HepG2 (cell line): ENCODE measurements at places on chromosomes 7 and 10. TPM values are rescaled to one million over a fixed set of nuclear protein-coding genes. Genes with fewer than 3 reads are reported as not detected.
A peak's percentile ranks its signal among the peaks of the same experiment; 100 is the strongest.

Gene SPDYE2B
- total RNA-seq = not detected in 2 replicates

GRCh38 chr10:132925071-132925561 is 17.3 kb downstream of the CFAP46 start:
- no peak for DNase-seq
- H3K27me3 ChIP-seq = peaks cover 11% of the 10 kb centered on the region
- no peak overlapping the region for H3K4me3 ChIP-seq

- H3K4me3 ChIP-seq = no peak overlapping the region
- no peaks in the 10 kb centered on the region for H3K4me1 ChIP-seq
- H3K27me3 ChIP-seq = 0 out of 2 replicates have a peak, but pooled peaks cover 1% of the 10 kb centered on the region
- no peaks in the 10 kb centered on the region for H3K36me3 ChIP-seq
- no peak overlapping the region for H3K27ac ChIP-seq
These were observed 220.5 kb downstream of the PTPRN2 start for GRCh38 chr7:158366916-158367633.

Gene PTPRN2
- total RNA-seq = 1.7 and 2.5 TPM in 2 replicates

Gene ITPRID1
- total RNA-seq = not detected in 2 replicates

Gene OAT
- 96.7 and 152 TPM in 2 replicates for total RNA-seq

Gene AGBL3
- 5.5 and 7.2 TPM in 2 replicates for total RNA-seq

Gene AKR1D1
- total RNA-seq = 37.0 and 59.5 TPM in 2 replicates

DNA sequence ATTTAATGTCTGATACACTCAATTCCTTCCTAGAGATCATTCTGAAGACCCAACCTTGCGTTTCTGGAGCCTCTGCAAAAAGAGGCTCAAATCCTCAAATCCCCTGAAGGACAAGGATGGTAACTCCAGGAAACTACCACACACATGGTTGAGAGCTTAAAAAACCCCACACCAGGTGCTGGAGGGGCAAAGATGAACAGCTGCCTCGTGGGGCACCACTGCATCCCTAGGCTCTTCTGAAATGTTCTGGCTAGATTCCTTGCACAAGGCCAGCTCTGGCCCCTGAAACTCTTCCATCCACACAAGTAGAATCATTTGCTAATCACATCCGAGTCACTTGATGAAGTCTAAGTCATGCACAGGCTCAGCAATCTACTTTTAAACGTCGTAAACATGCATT is 286.6 kb downstream of the ELMO1 start:
- H3K36me3 ChIP-seq = no peaks in the 10 kb centered on the region
- no peak overlapping the region for H3K4me3 ChIP-seq
- H3K27ac ChIP-seq = no peak overlapping the region
- H3K4me1 ChIP-seq = no peaks in the 10 kb centered on the region
- H3K27me3 ChIP-seq = no peaks in the 10 kb centered on the region

GRCh38 chr7:36764929-36765328 is 40.6 kb upstream of the AOAH start:
- no peak overlapping the region for H3K27ac ChIP-seq
- H3K36me3 ChIP-seq = no peaks in the 10 kb centered on the region
- H3K4me3 ChIP-seq = no peak overlapping the region
- H3K27me3 ChIP-seq = no peaks in the 10 kb centered on the region
- peaks cover 22% of the 10 kb centered on the region for H3K4me1 ChIP-seq

- H3K36me3 ChIP-seq = no peaks in the 10 kb centered on the region
- no peak for DNase-seq
- no peak overlapping the region for H3K27ac ChIP-seq
- H3K4me1 ChIP-seq = no peaks in the 10 kb centered on the region
- peaks cover 2% of the 10 kb centered on the region for H3K27me3 ChIP-seq
- no peak overlapping the region for H3K4me3 ChIP-seq
These were observed 41.6 kb upstream of the COL13A1 start for GRCh38 chr10:69760072-69760471.

DNA sequence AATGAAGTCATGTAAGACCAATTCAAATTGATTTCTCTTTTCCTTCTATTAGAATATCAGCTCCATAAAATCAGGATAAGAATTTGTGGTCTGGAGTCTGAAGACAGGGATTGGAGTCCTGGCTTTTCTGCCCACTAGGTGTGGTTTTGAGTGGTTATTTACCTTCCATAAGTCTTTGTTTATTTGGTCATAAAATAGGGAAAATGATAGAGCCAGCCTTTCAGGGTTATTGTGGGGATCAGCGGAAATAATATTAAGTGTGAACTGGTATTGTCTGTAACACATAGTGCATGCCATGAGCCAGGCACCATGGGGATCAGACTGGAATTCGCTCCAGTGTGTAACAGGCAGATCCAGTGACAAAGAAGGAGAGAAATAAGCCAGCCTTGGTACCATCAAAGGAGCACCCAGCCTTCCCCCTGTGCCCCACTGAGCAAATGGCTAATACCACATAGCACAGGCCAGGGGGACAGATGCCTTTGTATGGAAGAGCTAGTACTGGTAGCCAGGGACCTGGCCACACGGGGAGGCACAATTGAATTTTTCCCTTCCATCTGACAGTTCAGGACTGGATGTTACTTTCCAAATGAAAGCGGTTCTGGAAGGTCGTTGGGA is 509.7 kb upstream of the PODXL start:
- no peaks in the 10 kb centered on the region for H3K4me1 ChIP-seq
- no peaks in the 10 kb centered on the region for H3K27me3 ChIP-seq
- H3K36me3 ChIP-seq = no peaks in the 10 kb centered on the region
- no peak overlapping the region for H3K27ac ChIP-seq
- no peak for DNase-seq

- DNase-seq = no peak
- no peak overlapping the region for H3K4me3 ChIP-seq
- H3K36me3 ChIP-seq = peaks cover 70% of the 10 kb centered on the region
- H3K27ac ChIP-seq = no peak overlapping the region
- H3K4me1 ChIP-seq = no peaks in the 10 kb centered on the region
These were observed 30.3 kb downstream of the GBX1 start for GRCh38 chr7:151137076-151137675.

- H3K27ac ChIP-seq = no peak overlapping the region
- H3K4me3 ChIP-seq = no peak overlapping the region
- H3K36me3 ChIP-seq = peaks cover 28% of the 10 kb centered on the region
- no peaks in the 10 kb centered on the region for H3K27me3 ChIP-seq
- no peak for DNase-seq
- no peaks in the 10 kb centered on the region for H3K4me1 ChIP-seq
These were observed 127.2 kb downstream of the DLG5 start for GRCh38 chr10:77799352-77799751.

Gene PLAU
- 4.8 and 11.2 TPM in 2 replicates for total RNA-seq

Gene SFTPA1
- total RNA-seq = not detected in 2 replicates

Gene OR6B1
- not detected in 2 replicates for total RNA-seq

Gene IL15RA
- total RNA-seq = 0.53 and 0.66 TPM in 2 replicates

DNA sequence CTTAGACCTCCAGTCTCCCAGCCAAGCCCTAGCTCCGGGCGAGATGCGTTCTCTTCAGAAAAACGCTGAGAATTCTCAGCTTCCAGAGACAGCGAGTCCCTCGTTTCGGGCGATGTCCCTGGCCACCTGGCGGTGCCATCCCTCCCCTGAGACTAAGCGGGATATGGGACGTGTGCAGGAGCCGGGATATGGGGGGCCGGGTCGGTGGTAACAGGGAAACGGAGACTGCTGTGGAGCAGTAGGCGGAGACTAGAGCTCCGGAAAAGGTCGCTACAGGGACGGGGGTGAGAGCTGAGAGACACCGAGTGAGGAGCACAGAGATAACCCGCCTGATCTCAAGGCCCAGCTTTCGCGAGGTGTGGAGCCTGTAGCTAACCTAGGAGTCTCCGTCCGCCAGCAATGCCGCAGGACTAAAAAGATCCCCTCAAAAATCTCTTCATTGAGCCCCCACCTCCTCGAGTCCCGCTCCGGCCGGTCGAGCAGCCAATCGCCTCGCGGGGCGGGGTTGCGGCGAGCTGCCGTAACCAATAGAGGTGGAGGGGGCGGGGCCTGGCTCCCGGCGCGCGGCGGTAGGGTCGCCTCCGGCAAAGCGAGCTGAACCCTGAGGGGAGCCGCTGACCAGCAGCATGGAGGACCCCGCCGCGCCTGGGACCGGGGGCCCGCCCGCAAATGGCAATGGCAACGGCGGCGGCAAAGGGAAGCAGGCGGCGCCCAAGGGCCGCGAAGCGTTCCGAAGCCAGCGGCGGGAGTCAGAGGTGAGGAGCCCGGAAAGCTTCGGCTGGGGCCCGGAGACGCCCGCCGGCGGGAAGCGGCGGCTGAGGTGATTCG is at the start of gene STRIP2:
TSS of gene STRIP2 (plus strand) at position 586 of the 828 bp plus-strand sequence. CDS start at position 627, 41 bp downstream.
- no peaks in the 10 kb centered on the region for H3K36me3 ChIP-seq
- H3K27ac ChIP-seq = peak within 1 kb of the TSS; percentile 57
- H3K4me1 ChIP-seq = peaks cover 30% of the 10 kb centered on the region
- peak within 1 kb of the TSS; percentile 75 for H3K4me3 ChIP-seq

DNA sequence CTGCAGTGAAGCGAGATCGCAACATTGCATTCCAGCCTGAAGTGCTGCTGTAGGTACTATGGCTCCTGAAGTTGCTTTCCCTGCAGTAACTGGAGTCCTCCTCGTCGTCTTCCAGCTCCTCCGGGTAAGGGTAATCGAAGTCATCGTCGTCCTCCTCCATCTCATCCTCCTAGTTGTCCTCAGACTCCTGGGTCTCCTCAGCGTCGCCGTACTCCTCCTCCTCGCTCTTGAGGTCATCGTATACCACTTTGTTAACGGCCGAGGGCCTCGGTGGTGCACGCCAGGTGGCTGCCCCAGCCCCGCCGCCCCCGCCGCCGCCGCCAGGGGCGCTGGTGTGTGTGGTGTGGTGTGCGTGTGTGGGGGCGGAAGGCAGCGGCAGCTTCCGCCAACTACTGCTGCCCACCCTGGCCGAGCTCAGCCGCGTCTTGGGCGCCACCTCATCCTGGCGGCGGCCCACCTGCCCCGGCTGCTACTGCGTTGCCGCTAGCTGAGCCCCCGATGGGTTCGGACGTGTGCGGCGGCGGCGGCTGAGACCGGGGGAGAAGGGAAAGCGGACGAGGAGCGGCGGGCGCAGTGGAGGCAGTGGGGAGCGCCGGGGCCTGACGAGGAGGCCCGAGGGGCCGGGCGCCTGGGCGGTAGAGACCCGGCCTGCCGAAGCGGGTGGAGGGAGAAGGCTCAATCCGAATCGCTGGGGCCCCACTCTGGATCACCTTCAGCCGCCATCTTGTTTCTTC is 11.8 kb upstream of the ACBD5 start:
- H3K4me3 ChIP-seq = no peak overlapping the region
- no peak for DNase-seq
- H3K27me3 ChIP-seq = peaks cover 2% of the 10 kb centered on the region; the same call in 1 of the 3 replicates
- no peaks in the 10 kb centered on the region for H3K36me3 ChIP-seq
- H3K4me1 ChIP-seq = peaks cover 4% of the 10 kb centered on the region

DNA sequence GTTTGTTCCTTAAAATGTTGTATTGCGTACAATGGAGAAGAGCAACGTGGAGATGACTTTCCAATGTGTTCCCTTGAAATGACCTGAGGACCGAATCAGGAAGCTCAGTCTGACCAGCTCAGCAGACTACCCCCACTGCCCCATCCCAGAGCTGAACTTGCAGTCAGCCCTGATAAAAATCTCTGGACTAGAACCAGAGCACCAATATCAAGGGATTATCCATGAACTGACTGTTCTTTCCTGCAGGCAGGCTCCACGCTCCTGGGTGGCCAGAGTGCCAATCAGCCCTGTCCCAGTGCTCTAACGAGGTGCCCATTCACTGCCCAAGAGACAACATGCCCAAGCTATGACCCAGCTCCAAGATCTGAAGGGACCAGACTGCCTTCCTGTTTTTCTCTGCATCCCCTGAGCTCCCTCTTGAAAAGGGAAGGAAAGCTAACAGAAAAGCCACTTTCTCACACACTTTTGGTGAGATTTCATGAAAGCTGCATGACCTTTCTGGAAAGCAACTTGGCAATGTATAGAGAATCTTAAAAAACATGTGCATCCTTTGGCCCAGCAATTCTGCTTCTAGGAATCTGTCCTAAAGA is 130.2 kb downstream of the KCNMA1 start:
- no peak overlapping the region for H3K27ac ChIP-seq
- H3K4me1 ChIP-seq = no peaks in the 10 kb centered on the region
- no peaks in the 10 kb centered on the region for H3K36me3 ChIP-seq
- DNase-seq = no peak
- H3K4me3 ChIP-seq = no peak overlapping the region

DNA sequence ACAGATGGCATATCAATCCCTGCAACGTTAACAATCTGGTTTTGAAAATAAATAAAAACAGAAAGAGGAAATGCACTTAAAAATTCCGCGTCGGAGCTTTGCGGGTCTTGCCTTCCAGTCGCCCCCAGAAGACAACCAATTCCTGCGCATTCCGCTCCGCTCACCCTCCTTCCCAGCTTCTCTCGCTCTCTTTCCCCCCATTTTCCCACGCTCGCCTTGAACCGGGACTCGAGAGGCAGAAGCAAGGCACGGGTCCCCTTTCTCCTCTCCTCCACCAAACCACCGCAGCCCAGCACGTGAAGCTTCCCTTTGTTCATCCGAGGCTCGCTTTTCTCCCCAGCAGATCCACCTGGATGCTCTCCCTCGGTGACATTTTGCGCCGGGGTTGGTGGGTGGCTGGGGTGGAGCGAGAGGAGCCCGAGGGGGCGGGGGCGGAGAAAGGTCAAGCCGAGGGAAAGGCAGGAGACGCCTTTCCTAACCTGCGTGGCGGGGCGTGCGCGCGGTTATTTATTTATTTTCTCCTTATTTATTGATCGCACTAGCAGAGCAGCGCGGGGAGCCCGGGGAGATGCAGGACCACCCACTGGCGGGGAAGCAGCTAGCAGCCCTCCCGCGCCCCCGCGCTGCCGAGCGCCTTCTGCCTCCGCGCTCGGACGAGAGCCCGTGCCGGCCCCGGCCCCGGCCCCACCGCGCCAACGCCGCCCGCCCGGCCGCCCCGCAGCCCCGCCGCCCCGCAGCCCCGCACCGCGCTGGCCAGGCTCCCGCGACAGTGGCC is at the start of gene KCND2:
TSS of gene KCND2 (plus strand) at position 475 of the 775 bp plus-strand sequence.
- H3K4me1 ChIP-seq = no peaks in the 10 kb centered on the region
- no peak within 1 kb of the TSS for H3K4me3 ChIP-seq
- H3K27ac ChIP-seq = no peak within 1 kb of the TSS
- no peaks in the 10 kb centered on the region; the same call in 1 of the 2 replicates for H3K27me3 ChIP-seq
- DNase-seq = no peak
- H3K36me3 ChIP-seq = no peaks in the 10 kb centered on the region

DNA sequence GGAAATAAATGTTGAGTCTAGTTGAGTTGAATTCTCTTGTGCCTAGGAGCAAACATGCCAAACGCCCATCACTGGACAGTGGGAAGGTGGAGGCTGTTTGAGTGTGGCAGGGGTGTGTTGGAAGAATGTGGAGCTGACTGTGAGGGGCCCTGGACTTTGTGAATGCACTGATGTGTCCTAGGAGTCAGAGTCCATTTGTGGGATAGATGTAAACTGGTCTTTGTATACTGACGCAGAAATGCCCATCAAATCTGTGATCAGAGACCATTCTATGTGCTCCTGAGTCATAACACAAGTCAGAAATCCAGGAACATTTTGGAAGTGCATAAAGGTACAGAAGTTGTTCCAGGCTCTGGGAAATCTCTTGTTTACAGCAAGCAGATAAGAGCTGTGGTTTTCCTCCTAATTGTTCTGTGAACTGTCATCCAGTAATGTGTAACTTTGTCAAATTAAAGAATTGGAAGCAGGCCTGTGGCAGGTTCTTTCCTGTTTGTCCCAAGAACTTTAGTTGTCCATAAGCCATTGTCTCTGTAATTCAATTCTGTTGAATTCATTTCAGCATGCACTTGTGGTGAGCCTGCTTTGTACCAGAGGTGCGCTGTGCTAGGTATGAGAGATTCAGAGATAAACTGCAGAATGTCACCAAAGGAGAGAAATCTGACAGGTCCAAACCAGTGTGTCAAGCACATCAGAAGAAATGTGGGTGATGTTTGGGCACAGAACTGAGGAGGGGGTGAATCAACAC is 7.6 kb downstream of the PRXL2A start:
- H3K36me3 ChIP-seq = peaks cover 8% of the 10 kb centered on the region
- H3K4me3 ChIP-seq = no peak overlapping the region
- no peaks in the 10 kb centered on the region for H3K27me3 ChIP-seq
- H3K4me1 ChIP-seq = peaks cover 62% of the 10 kb centered on the region
- peak; percentile 80 for DNase-seq

Gene FGFR2
- 1.4 and 2.6 TPM in 2 replicates for total RNA-seq
